Activated CD4-positive, alpha-beta T cell treated with anti-CD3 and anti-CD28 coated beads for 1 hour (primary cell): ENCODE measurements at places on chromosomes 12 and 14.
A peak's percentile ranks its signal among the peaks of the same experiment; 100 is the strongest.

GRCh38 chr14:30420515-30420914, 138.4 kb upstream of the G2E3 start:
- no peak for DNase-seq

DNA sequence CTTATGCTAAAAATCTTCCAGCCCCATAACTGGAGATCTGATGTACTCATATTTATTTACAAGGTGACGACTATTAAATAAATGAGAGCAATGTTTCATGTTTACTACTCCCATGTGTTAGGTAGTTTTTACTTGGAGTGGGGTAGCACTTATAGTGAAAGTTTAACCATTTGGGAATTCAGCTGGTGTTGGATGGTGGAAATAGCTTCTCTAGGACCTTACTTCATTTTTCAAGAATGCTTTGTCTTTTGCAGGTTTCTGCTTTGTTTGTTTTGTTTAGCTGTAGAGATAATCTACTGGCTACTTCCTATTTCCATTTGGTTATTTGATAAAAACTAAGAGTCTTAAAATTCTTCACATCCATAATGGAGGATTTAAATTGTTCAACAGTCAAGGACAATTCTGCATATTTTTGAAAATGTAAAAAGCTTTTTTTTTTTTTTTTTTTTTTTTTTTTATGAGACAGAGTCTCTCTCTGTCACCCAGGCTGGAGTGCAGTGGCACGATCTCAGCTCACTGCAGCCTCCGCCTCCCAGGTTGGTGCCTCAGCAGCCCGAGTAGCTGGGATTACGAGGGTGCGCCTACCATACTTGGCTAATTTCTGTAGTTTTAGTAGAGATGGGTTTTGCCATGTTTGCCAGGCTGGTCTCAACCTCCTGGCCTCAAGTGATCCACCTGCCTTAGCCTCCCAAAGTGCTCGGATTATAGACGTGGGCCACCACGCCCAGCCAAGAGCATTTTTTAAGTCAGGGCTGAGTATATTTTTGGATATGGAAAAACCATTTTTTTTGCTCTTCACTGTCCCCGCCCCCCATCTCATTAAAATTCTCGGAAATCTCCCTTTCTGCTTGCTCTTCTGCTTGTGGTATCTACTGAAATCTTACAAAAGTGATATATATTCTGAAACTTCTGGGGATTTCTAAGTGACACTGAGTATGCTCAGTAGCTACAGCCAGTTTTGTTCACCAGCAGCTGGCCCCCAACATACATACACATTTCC, 1.4 kb upstream of the ABCD2 start:
- no peak for DNase-seq

- DNase-seq: no peak
Observed at GRCh38 chr14:70885343-70886022, 21.8 kb upstream of the PCNX1 start.

DNA sequence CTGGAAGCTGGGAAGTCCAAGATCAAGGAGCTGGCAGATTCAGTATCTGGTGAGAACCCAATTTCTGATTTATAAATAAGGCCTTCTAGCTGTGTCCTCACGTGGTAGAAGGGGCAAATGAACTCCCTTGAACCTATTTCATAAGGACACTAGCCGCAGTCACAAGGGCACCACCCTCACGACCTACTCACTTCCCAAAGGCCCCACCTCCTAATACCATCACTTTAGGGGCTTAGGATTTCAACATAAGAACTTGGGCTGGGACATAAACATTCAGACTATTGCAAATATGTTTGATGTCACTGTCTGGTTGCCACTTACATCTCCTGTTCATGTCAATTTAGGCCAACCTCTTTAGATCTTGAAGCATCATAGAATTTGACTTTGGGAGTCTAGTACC, 10.8 kb upstream of the CNIH1 start:
- DNase-seq: no peak

- DNase-seq: no peak
Observed at GRCh38 chr12:86057092-86057845, 183.2 kb downstream of the NTS start.

GRCh38 chr12:98399532-98399931, 115.9 kb upstream of the TMPO start:
- DNase-seq: peak; percentile 47

- DNase-seq: no peak
Observed at GRCh38 chr12:130444061-130444460, 106.4 kb downstream of the PIWIL1 start.

DNA sequence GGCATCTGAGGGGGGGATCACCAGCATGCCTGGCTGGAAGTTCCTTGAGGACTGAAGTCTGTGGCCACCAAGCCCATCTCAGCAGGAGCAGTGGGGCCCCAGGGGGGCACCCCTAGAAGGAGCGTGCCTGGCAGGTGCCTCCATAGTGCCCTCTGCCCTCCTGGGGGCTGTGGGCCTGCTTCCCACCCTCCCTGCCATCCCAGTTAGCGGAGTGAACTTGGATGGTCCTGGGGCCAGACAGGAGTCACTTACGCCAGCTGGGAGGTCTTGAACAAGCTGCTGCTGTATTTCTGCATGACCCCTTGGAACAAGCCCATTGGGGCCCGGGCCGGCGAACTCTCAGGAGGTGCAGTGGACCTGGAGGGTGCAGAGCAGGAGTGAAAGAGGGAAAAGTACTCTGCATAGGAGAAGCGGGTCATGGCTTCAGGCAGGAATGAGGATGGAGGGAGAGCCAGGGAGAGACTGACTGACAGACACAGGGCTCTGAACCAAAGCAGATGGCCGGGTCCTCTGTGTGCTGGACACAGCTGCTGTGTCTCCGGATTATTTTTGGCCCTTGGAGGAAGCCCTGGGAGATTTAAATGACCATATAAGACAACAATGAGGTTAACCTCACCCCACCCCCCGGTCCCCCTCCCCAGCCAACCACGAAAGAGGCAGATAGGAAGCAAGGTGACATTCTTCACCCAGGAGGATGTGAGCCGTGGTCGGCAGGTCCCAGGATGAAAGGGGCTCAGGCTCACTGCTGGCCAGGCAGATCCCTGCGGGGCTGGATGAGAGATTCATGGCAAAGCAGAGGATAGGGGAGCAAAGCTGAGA, 19.6 kb downstream of the ASB2 start:
- DNase-seq: no peak

DNA sequence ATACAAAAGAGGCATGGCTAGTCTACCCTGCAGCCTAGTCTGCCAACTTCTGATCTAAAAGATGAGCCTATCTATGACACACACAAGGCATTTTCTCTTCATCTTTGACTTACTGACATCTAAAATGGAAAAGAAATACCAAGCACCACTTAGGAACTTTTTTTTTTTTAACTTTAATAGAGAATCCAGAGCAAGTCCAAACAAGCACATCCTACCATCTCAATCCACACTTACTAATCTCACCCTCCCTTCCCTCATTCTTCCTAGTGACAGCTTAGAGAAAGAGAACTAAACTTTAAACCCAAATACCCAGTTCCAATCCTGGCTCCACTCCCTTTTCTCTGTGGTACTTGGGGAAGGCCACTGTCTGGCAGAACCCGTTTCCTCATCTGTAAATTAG, 31.8 kb downstream of the BDKRB1 start:
- DNase-seq: no peak

DNA sequence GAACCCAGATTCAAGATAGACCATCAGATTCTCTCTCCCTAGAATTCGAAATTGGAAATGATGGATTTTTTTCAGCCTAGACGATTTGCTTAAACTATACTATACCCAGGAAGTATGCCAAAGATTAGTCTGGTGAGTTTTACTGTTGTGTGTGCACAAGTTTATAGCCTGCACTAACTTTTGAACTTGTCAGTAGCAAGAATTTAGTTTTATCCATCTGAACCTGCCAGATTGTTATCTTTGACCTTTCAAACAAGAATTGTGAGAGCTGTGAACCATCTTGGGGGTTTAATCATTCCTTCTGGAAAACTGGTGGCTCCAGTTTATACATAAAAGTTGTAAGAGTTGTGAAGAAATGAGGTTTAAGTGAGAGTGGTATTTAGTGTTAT, 243.5 kb upstream of the DAAM1 start:
- DNase-seq: no peak

- no peak for DNase-seq
Observed at GRCh38 chr14:90797919-90798318, 18.3 kb downstream of the TTC7B start.

- DNase-seq: no peak
Observed at GRCh38 chr12:120261951-120262851, 3.3 kb downstream of the PXN start.

GRCh38 chr14:29354486-29354885, 573.2 kb downstream of the PRKD1 start:
- no peak for DNase-seq

DNA sequence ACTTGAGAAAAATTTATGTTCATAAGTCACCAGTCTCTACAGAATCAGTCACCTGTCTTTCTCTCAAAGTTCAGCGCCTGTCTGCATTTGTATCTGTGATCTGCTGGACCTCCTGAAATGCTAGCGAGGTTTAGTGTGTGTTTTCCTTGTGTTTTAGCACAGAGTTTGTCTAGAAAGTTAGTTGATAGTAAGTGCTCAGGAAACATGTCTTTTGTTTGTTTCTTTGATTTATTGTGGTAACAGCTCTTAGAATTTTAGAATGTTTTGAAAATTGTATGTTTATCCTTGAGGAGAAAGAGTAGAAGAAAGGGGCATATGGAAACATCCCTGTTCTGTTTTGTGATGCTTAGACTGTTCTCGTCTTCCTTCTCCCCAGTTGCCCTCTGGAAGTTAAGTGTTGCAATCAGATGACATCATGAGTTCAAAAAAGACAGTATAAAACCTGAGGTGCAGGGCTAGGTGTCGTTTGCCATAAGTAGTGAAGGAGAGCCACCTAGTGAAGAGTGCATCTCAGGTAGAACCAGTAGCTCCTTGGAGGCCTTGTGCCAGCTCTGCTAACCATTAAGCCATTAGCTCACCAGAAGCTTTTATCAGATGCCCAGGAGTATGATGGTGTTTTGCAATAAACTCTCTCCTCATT, 44.8 kb downstream of the FBXW8 start:
- DNase-seq: no peak

- no peak for DNase-seq
Observed at GRCh38 chr14:99725774-99726537, 41.9 kb downstream of the CYP46A1 start.

DNA sequence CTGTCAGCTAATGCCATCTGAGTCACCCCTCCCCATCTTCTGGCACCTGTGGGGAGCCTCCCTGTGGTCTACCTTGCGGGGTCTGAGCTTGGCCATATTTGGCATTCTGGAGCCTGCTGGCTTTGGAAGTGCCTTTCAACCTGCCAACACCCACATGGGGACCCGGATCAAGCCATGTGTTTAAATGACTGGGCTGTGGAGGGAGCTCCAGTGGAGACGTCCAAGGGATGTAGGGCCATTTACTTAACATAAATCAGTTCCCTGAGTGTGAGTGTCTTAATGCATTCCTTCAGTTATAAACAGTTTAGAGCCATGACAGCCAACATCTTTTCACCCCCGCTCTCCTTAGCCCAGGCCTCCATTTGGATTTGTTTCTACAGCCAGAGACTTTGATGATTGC, 22.0 kb downstream of the CACNA1C start:
- no peak for DNase-seq

GRCh38 chr12:80198782-80199337, 99.5 kb downstream of the OTOGL start:
- DNase-seq: no peak

GRCh38 chr14:99168330-99168729, 103.7 kb downstream of the BCL11B start:
- no peak for DNase-seq

- DNase-seq: no peak
Observed at GRCh38 chr12:14995583-14996425, 23.0 kb downstream of the PDE6H start.

DNA sequence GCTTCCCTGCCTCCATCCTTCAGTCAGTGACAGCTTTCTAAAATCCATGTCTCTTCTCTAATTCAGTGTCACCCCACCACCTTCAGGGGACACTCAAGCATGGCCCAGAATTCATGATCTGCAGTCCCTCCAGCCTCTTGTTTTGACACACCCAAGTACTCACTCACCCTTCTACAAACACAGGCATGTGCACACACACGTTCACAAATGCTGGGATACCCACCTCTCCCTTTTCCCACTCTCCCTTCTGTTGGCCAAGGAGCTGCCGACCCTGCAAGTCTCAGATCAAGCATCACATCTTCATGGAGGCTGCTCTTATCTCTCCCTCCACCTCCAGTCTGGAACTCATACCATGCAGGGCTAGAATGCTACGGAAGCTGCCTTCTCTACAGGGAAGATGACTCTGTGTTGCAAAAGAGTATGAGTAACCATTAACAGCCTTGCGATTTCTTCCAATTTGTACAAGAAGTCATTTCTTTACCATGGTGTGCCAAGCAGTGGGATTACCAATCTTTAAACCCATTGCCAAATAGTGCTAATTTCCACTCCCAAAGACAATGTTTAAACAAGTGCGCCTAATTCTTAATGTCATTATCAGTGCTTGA, 196.1 kb downstream of the BCL11B start:
- DNase-seq: no peak

DNA sequence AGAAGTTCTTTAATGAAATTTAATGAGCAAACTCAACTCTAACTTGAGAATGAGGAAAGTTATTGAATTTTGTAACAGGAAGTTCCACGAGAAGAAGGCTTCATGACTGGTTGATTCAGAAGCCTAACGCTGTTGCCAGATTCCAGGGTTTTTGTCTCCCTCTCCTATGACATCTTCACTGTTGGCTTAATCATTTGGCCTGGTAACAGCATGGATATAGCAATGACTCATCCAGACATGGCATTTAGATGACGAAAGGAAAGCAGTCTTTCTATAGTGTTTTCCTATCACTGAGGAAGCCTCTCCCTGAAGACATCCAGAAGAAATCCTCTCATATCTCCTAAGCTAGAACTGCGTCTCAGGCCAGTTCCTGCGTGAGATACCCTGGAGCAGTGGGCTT, 9.4 kb upstream of the KCNA1 start:
- DNase-seq: no peak

- DNase-seq: no peak
Observed at GRCh38 chr12:112961074-112961473, 17.2 kb upstream of the OAS2 start.

DNA sequence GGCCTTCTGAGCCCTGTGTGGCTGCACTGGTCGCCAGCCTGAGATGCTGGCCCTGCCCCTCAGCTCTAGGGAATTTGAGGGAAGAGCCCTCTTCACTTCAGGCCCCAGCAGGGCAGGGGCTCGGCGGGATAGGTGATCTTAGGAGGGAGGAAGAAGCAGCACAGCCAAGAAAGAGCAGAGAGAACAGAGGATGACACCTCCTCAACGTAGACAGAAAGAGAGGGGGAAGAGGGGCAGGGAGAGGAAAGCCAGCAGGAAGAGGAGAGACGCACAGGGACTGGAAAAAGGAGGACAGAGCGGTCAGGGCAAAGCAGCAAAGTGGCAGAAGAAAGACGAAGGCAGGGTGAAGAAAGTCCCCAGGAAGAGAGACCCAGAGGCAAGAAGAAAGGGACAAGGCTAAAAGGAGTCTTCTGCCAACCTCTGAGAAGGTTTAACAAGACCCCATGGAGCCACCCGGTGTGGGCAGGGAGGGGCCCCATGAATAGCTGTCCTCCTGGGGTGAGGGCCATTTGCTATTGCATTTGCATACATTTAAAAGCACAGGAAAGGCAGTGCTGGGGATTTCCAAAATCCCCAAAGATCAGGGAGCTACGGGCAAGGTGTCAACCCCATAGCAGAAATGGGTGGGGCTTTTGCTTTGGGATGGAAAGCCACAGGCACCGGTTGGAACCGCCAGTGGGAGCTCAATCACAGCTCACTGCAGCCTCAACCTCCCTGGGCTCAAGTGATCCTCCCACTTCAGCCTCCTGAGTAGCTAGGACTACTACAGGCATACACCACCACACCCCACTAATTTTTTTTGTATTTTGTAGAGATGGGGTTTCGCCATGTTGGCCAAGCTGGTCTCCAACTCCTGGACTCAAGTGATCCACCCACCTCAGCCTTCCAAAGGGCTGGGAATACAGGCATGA, 22.7 kb downstream of the CMKLR1 start:
- no peak for DNase-seq

GRCh38 chr12:4044101-4044500, 170.9 kb upstream of the PARP11 start:
- no peak for DNase-seq
